Right hindlimb (tissue), 1 donor: ENCODE measurements at places on chromosomes 6 and 20.

GRCh38 chr6:35541836-35542235 lies 29.1 kb upstream of the TULP1 start:
- DNase-seq = no peak

DNA sequence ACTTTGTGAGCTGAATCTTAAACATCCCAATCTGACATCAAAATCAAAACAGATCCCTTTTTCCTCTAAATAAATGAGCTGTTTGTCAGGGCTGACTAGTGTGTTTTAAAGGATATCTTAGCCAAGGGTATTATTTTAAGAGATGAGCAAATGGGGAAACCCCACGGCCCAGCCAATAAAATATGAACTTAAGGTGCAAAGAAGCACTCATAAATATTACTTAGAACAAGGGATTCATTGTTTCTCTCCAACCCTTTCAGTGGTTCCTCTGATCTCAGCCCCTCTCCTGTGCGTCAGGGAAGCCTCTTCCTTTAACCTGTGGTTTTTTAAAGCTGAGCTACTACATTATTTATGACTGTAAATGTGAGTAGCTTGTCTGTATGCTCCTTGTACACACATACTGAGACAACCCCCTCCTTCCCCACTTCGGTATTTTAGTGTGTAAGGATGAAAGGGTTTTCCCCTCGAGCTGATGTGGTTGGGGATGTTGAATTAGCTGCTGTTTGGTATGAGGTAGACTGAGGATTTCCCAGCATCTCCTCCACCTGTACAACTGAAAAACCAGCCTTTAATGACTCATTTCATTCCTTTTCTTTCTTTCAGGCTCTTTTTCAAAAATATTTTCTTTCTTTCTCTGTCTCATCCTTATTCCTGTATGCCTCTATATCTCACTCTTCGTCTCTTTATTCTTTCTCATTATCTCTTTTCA lies 6.5 kb downstream of the BMP5 start:
- no peak for DNase-seq

DNA sequence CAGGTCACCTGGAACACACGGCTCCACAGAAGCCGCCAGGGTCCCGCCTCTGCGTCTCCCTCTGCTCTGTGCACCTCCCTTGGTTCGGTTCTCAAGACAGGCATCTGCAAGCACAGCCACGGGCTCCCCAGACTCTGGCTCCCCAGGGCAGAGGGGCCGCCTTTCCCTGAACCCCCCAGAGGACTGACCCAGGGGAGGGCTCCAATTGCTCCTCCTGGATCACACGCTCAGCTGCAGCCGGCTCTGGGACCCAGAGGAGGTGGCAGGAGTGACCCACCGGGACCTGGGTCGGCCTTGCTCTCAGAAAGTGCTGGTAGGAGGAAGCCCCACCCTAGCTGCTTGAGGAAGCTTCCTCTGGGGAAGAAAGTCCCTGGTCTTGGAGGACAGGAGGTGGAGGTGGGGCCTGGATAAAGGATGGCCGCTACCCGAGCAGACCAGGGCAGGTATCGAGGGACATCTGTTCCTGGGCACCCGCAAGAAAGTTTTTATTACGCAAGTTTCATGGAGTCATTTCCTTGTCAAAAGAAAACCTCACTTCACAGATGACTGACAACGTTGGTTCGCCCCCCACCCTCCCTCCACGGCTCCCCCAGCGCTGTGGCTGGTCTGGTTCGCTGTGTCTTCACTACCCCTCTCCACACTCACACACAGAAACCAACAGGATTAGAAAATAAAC lies 103.9 kb upstream of the AFDN start:
- peak; percentile 11 for DNase-seq

DNA sequence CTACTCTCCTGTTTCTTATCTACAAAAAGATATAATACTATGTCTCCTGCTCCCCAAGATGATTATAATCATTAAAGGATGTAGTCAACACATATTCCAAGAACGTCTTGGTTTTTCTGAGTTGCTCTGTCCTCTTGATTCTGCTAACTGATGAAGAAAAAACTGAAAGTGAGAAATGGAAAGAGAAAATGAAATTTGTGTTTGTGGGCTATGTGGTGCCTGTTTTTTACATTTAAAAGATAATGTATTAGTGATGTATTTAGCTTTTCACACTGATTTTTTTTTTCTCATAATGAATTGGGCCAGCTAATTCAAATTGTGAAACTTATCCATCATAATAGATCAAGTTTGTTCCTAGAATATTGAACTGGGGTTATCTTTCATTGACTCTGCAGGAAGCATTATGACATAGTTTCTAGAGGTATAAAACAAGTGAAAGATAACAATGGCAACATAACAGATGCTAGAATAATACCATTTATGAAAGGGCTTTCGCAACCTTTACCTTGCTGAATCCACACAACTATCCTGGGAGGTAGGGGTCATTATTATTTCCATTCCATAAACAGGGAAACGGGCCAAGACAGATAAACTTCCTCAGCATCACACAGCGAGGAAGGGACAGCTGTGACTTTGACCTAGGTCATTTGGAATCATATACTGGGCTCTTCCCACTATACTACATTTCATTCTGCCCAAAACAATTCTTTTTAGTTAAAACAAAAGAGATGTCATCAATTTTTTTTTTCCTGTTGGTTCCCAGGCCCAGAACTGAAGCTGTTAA lies 336.7 kb downstream of the GJA1 start:
- no peak for DNase-seq

- no peak for DNase-seq
Measured at GRCh38 chr6:53309901-53310300, 38.8 kb downstream of the ELOVL5 start.

GRCh38 chr6:164273491-164273890 lies 859.0 kb downstream of the QKI start:
- no peak for DNase-seq

DNA sequence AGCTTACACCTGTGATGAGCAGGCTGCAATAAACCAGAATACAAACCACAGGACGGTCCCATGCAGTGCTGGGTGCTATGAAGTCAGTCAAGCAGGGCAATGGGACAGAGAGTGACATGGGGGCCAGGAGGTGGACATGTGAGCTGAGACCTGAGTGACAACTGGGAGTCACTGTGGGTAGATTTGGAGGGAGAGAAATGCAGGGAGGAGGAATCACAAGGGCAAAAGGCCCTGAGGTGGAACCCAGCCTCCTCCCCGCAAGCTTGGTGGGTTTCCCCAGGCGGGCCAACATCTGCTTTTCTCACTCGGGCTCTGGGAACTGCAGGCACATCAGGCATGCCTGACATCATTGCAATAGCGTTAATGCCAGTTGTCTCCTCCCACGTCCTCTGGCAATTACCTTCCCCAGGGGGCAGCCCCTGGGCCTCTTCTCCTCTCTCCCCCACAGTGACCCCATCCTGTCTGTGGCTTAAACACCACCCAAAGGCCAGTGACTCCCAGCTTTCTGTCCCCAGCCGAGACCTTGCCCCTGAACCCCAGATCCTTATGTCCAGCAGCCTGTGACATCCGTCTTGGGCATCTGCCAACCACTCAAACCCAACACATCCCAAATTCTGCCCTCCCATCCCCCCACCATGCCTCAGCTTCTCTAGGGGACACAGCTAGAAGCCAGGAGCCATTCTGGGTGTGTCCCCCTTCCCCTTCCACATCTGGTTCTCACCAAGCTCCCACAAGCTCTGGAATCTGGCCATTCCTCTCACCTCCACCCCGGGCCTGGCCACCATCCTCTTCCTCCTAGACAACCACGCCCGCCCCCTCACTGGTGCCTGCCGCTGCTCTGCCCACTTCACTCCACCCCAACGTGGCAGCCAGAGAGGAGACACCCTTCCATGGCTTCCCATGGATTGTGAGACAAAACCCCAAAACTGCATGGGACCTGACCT lies 28.2 kb downstream of the PDRG1 start:
- DNase-seq = peak; percentile 27

- DNase-seq = no peak
Measured at GRCh38 chr6:11273406-11274065, 41.1 kb upstream of the NEDD9 start.
